ENCODE measurements at places on chromosomes 3 and 15.
A peak's percentile ranks its signal among the peaks of the same experiment; 100 is the strongest.

- DNase-seq: no peak
Measured at GRCh38 chr3:166351461-166351860, 514.2 kb upstream of the BCHE start.

DNA sequence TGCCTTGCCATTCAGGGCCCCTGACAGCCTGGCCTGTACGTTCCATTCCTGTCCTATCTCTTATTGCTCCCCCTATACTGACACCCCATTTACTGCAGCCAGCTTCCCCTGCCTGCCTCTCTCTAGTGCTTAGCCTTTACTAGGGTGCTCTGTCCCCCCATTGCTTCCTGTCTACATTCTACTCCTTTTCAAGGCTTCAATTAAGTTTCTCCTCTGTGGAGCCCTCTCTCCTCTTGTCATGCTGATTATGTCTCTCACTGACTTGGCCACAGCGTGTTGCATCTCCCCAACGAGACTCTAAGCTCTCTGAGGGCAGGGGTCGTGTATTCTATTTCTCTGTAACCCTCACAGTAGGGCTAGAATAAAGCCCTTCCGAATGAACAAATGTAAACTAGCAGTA, 185.2 kb downstream of the RPLP1 start:
- no peak for DNase-seq

DNA sequence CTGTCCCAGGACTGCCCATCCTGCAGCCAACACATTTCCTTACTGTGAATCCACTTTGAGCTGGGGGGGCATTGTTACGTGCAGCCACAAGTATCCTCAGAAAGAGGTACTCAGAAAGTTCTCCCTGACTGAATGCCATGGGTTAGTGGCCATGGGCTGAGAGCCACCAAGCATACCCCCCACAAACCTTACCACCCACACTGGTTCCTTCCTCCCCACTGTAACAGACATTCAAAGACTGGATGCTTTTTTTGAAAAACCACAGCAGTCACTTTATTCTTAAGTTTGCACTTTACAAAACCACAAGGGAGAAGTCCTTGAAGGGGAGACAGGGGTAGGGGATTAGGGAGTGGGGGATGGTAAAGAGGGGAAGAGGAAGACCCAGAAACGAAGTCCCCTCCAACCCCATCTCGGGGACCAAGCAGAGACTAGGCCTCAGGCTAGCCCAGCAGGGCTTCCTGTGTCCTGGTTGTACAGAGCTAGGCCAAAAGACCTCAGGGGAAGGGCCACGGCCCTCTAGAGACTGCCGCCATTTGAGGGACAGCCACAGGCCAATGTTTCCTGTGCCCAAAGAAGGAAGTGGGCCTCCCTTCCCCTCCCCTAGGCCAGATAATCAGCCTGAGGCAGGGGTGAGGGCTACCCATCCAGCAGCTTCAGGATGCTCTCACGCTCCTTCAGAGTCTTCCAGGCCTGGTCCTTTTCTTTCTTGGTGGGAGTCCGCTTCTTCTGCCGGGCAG, 10.1 kb upstream of the CAMK1 start:
- peak; percentile 84 for DNase-seq

DNA sequence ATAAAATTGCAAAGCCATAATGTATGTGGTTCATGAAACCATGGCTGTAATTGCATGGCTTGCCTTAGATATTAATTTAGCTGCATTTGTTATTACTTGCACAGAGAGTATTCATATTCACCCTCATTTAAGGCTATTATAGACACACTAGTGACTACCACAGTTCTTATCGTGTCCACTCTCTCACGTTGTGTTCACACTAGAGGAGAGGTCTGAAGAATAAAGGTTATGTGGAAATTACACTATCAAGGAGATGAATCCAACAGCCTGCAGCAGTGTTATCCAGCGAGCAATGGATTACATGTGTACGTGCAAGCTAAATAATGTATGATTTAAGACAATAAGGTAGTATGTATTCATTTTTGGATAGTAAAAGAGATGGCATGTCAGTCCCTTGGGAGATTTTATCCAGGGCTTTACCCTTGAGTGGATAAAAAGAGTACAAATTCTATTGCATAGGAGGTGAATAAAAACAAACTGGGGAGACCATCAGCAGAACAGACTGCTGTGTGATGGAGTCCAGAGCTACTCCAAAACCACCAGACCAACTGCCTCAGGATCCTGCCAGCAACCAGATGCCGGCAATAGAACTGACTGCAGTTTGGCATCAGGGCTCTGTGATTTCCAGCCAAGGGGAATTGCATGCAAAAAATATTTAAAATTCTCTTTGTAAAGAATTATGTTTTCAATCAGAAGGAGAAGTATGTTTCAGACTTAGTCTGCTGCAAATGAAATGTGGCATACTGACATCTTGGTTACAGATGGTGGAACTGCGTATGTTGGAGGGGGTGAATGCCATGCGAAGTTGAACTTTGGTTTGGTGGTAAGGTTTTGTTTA, 146.6 kb downstream of the RBMS3 start:
- no peak for DNase-seq

GRCh38 chr3:106065831-106066230, 197.0 kb upstream of the CBLB start:
- no peak for DNase-seq

GRCh38 chr3:133376810-133377209, 23.0 kb upstream of the BFSP2 start:
- no peak for DNase-seq

GRCh38 chr3:100057716-100058575, 56.4 kb downstream of the FILIP1L start:
- DNase-seq: no peak

- no peak for DNase-seq
Measured at GRCh38 chr3:36688815-36689214, 75.5 kb downstream of the DCLK3 start.

DNA sequence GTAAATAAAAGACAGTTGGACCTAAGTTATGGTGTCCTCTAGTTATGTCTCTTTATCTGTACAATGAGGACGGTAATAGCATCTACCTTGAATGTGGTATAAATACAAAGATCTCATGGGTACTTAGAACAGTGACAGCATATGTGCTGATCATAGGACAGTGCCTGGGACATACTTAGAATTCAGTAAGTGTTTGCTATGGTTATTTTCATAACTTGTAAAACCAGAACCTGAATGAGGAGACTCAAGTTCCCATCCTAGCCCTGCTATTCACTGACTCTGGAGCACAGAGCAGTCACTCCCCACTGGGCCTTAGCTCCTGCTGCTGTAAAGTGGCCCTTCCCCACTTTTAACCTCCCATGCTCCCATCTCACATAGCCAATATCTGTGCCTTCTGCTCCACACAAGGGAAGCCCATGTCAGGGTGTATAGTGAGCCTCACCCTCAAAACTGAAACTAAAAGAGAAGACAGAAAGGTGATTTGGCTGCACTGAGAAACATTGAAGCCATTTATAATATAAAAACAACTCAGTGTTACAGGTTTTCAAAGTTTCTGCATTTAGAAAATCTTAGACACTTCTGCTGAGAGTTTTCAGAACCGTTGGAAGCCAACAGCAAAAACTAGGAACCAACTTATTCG, 225.4 kb upstream of the UBE2E2 start:
- DNase-seq: no peak

DNA sequence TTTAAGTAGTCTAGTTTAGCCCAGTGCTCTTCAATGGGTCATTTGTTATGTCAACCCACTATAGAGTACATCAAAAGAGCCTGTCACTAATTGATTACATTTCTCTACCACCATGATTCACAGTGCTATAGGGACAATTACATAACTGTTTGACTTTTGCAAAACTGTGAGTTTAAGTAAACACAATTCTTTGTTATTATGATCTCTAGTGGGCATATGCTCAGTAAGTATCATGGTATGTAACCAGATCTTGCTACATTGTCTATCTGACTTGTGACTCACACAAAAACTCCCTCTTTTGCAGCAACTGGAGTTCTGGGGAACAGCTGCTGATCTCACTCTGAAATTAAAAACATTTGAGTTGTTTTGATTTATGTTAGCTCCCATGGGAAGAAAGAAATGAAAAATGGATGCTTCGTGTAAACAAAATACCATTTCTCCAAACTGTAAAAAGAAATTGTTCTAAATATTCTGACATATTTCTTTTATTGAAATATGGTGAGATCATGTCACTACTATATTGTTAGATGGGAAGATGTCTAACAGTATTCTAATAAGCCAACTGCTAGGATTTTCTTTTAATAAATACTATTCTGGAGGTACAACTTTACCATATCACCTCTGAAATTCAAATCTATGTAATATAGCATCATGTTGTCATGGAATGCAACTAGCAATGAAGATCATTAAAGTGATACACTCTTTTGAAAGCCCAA, 470.4 kb downstream of the ROBO1 start:
- no peak for DNase-seq

DNA sequence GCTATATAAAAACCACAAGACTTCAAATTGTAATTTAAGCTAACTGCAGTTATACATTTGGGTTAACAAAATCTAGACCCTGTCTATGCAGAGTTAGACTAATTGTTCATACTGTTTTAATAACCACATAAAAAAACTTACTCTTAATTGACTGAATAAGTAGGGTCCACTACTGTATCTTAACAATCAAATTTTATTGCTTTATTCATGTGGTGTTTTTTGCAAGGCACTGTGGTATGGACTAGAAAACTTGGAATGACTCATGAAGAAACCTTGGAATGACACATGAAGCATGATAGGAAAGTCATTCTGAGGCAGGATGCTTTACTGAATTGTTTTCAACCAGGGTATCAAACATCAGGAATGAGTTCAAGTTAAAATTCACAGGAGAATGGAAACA, 2.3 kb downstream of the SERP1 start:
- no peak for DNase-seq

DNA sequence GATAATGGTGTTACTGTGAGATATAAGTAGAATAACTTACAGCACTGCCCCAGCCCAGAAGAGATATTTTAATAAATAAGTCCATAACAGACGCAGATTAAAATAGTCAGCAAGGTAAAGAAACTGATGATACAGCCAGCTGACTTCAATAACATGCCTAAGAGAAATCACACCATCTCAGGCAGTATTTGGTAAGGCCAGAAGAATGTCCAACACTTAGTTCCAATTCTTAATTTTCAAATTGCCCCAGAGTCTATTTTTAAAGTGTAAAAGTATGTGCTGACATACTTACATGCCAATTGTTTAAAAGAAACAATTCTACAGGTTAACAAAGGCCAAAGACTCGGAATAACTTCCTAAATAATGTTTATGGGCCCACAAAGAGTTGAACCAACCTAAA, 1.6 kb downstream of the GNB4 start:
- DNase-seq: no peak

- DNase-seq: peak; percentile 3
Measured at GRCh38 chr3:170038434-170039110, 777 bp downstream of the GPR160 start.

DNA sequence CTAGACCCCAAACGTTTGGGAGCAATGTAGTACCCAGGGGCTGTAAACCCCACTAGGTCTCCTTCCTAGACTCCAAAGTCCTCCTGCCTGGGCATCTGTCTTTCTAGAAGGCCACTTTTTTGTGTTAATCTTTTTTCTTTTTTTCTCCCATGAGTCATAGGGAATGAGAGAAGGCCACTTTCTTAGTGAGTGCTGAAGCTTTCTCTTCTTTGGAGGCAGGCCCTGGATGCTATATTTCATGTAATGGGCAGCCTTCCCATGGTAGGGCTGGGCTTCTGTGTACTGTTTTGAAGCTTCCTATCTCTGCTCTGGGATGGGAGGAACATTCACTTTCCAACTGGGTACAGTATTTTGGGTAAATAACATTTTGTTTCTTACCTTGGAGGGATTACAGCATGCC, 15.2 kb upstream of the RTP2 start:
- DNase-seq: no peak

DNA sequence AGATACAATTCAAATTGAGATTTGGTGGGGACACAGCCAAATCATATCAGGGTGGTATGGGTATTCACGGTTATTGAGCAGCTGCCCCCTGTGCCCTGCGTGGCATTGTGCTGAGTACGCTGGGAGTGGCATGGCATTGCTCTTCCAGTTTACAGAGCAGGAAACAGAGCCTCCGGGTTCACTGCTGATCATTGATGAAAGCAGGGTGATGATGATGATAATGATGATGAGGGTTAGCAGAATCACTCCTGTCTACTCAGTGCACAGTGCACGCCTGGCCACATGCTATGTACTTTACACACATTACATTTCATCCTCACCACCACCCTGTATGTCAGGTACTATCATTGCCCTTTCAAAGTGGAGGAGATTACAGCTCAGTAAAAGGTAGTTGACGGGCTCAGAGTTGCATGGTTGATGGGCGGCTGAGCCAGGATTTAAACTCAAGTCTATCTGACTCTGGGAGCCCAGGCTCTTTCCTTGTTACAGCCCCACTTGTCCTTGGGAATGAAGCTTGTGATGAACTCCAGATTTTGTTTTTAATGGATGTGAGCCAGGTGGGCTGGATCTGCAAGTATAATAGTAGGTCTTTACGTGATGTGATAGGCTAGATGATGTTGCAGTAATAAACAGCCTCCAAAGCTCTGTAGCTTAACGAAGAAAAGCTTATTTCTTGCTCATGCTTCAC, 87.6 kb upstream of the MYZAP start:
- no peak for DNase-seq

- no peak for DNase-seq
Measured at GRCh38 chr3:134704556-134704955, 53.7 kb upstream of the KY start.

DNA sequence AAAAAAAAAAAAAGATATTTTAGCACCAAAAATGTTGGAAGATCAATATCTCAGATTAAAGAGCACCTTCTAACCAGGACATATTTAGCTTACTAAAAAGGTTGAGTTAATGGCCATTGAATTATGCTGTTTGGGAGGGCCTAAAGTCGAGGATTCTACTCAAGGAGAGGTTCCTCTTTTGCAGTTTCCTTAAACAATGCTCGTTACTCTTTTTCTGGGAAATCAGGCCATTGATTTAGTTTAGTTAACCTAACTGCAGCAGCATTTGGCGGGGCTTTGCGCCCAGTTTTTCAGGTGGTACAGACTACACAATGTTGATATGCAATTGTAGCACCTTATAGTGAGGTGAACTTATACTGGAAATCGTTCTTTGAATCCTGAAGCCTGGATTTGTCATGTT, 6.8 kb downstream of the ABHD2 start:
- DNase-seq: no peak

DNA sequence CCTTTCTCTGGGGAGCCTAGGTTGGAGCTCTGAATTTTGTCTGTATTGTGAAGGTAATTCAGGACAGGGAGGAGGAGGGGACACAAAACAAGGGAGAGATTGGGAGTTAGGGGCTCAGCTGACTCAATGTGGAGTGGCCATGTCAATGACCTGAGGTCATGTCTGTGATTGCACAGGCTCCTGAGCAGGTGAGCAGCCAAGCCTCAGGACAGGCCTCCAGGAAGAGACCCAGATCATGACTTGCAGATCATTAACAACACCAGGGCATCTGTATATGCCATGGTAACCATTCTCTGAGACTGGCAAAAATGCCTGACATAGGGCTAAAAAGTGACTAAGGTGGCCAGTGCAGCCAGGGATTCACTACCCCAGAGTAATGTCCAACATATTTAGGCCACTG, 20.9 kb downstream of the ERICH6 start:
- DNase-seq: no peak

DNA sequence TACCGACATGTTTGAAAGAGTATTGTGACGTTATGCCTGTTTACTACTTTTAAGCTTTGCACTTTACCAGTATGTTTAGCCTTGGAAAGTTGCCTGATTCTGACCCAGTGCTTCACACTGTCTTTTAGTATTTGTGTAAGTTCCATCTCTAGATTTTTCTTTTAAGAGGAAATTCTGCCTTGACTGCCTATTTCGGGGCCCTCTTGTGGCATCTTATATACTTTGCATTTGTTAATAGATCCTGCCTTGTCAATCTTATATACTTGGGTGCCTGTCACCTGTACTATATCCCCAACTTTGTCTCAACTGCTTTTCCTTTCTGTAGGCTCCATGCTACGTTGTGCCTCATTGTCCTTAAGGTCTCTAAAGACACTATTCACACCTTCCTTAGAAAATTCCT, 244.6 kb downstream of the STXBP5L start:
- DNase-seq: no peak

Measured in T-helper 2 cell (primary cell).